Testis (tissue), 5 donors: ENCODE measurements at places on chromosomes 12 and 14. TPM values are rescaled to one million over a fixed set of nuclear protein-coding genes. Genes with fewer than 3 reads are reported as not detected.

- no peak overlapping the region for H3K27ac ChIP-seq
- H3K4me1 ChIP-seq: no peaks in the 10 kb centered on the region
- peak; percentile 44 for DNase-seq
- H3K4me3 ChIP-seq: no peak overlapping the region
Measured at GRCh38 chr12:25557830-25558436, 4.8 kb upstream of the LMNTD1 start.

- no peaks in the 10 kb centered on the region for H3K27me3 ChIP-seq
- no peak overlapping the region for H3K27ac ChIP-seq
- H3K36me3 ChIP-seq: no peaks in the 10 kb centered on the region
Measured at GRCh38 chr12:15649347-15649746, 139.8 kb downstream of the EPS8 start.

- DNase-seq: no peak
- H3K4me3 ChIP-seq: no peak overlapping the region
- H3K4me1 ChIP-seq: no peaks in the 10 kb centered on the region
- no peaks in the 10 kb centered on the region for H3K36me3 ChIP-seq
Measured at GRCh38 chr12:125129179-125129571, 63.9 kb downstream of the AACS start.

The AQP2 gene
- total RNA-seq: 1.9 TPM

DNA sequence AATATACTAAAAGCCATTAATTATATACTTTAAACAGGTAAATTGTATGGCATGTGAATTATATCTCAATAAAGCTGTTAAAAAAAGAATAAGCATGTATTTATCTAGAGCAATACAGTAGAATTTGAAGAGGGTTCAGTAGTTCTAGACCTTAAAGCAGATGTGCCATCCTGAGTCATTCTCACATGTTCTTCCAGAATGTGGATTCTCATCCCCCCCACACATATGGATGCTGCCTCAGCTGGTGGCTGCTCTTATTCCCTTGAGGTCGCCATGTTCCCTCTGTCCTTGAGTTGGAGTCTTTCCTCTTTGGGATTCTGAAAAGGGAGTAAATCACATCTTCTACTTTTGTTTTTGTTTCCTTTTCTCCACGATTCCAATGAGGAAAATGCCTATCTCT is 321.3 kb downstream of the AEBP2 start:
- H3K27me3 ChIP-seq: no peaks in the 10 kb centered on the region
- H3K4me3 ChIP-seq: no peak overlapping the region
- DNase-seq: no peak
- no peaks in the 10 kb centered on the region for H3K4me1 ChIP-seq
- H3K36me3 ChIP-seq: no peaks in the 10 kb centered on the region

The GPRC5D gene
- 0.68 TPM for total RNA-seq

- H3K27ac ChIP-seq: peak overlapping the region; percentile 10
- peaks cover 74% of the 10 kb centered on the region for H3K4me1 ChIP-seq
- H3K27me3 ChIP-seq: no peaks in the 10 kb centered on the region
- DNase-seq: no peak
- H3K36me3 ChIP-seq: no peaks in the 10 kb centered on the region
Measured at GRCh38 chr14:76922584-76922983, 96.4 kb downstream of the LRRC74A start.

DNA sequence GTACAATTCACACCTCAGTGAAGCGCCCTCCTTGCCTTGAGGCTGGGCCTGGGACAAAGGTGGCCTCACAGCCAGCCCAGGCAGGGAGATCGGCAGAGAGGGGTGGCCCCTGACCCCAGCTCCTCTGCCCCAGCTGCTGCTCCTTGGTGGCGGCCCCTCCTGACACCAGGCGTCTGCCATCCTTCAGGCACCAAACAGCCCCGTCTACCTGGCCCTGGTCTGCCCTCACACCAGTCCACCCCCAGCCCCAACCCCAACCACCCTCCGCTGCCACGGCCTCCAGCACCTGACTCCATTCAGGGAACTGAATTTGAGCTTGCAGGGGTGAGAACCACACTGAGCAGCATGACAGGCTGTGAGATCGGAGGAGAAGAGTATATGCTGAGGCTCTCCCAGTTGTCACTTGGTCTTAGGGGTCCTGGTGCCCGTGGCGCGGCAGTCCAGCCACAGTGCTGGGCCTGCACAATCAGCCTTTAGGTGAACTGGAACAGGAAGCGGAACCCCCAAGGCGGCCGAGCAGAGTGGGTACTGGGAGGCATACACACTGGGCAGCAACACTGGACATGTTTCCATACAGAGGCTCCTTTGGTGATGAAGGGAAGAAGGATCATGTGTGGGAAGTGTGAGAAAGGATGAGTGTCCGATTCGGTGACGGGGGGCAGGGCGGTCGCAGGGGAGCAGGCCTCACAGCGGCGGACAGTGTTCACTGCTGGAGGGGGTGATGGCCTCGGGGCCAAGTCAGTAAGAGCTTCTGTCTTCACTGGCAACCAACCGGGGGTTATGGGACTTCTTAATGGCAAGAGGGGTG is 18.7 kb downstream of the ZFYVE21 start:
- no peak overlapping the region for H3K27ac ChIP-seq
- no peaks in the 10 kb centered on the region for H3K36me3 ChIP-seq
- no peaks in the 10 kb centered on the region for H3K27me3 ChIP-seq
- H3K4me1 ChIP-seq: peaks cover 47% of the 10 kb centered on the region
- DNase-seq: no peak
- H3K4me3 ChIP-seq: no peak overlapping the region

DNA sequence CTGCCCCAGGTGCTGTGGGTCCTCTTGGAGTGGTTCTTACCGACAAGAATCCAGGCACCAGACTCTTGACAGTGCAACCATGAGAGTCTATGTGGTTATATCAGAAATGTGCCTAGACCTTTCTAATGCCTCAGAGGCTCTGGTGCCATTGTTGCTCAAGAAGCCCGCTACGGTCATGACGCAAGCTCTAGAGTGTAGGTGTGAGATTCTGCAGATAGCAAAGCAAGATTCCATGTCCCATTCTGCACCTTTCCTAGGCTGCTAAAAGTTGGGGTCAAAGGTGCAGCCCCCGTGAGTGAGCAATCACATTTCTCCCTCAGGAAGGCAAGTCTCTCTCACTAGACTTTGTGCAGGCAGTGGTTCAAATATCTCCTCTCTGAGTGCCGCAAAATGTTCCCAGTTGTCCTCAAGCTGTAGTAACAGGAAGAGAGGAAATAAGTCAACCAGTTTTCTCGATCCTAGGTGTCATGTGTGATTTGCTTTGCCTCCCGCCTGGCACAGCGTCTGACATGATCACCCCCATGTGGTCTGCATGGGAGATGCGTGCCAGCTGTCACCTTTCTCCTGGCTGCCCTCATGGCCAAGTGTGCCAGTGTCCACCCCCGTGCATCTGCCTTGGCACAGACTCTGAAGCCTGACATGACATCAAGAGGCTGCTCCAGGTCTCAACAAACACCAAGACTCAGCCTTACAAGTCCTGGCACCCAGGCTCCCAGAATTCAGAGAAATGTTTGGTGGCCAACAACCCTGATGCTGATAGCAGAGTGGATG is 122.5 kb upstream of the COCH start:
- H3K27me3 ChIP-seq: no peaks in the 10 kb centered on the region
- no peaks in the 10 kb centered on the region for H3K4me1 ChIP-seq
- H3K27ac ChIP-seq: no peak overlapping the region
- DNase-seq: no peak

DNA sequence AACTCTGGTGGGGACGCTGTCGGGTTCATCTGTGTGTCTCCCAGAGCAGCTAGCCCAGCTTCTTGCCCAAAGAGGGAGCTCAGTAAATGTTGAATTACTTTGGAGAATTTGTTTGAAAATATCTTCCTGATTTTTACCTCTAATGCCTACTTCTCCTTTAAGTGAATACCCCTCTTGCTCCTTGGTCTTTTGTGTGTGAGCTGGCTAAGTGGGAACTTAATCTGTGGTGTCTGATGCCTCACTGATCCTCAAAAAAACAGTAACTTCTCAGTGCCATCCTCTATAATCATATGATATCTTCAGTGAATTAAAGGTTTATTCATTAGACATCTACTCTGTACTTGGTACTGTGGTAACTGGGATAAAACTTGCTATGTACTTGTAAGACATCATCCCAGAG is 7.7 kb upstream of the PSMA6 start:
- H3K4me1 ChIP-seq: no peaks in the 10 kb centered on the region
- H3K27ac ChIP-seq: no peak overlapping the region
- no peaks in the 10 kb centered on the region for H3K36me3 ChIP-seq
- no peaks in the 10 kb centered on the region for H3K27me3 ChIP-seq
- H3K4me3 ChIP-seq: no peak overlapping the region
